ENCODE measurements at places on chromosomes 13 and 19.

DNA sequence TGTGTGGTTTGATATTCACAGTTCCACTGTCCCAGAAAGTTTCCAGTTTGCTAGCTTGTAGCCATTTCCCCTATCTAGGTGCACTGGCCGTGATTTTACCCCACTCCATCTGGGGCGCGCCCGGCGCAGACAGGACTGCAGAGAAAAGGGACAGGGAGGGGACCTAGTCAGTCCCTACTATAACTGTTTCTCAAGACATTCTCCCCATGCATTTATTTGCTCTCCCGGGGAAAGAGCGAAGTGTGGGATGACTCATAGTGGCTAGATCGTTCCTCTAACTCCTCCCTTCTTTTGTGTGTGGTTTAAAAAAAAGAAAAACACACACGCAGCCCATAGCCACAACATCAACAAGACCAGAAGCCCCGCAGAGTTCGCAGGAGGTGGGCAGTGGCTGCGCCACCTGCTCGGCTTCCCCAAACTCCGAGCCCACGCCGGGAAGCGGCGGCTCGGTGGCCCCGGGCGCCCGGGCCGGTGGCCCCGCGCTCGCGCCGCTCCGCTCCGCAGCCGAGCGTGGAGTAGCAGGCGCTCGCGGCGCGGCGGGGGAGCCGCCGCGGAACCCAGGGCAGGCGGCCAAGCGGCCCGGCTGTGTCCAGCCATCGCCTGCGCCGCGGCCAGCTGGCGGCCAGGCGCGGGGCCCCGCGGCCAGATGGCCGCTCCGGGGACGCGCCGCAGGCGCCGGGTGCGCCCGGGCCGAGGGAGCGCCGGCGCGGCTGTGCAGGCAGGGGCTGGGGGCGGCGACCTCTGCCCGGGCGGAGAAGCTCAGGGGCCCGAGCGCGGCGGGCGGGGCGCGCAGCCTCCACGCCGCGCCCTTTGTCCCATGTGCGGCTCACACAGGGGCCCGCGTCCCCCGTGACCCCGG lies 653 bp downstream of the TMTC4 start:
- DNase-seq, result no peak

DNA sequence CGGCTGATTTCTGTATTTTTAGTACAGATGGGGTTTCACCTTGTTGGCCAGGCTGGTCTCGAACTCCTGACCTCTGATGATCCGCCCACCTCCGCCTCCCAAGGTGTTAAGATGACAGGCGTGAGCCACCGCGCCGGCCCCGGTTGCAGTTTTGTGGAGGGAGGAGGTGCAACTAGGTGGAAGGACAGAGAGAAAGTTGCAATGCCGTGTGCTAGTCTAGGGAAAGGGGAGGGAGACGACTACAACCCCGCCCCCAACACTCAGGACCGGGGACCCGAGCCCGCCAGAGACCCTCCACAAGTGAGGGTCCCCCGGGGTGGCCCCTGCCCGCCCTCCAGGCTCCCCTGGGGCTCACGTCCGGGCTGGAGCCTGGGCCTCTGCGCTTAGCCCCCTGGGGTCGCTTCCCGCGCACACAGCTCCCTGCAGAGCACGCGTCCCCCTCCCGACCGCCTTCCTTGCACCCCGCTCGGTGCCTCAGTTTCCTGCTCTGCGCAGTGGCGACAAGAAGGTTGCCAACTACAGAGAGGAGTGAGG lies 1.2 kb upstream of the ARID3A start:
- peak; percentile 51 for DNase-seq

DNA sequence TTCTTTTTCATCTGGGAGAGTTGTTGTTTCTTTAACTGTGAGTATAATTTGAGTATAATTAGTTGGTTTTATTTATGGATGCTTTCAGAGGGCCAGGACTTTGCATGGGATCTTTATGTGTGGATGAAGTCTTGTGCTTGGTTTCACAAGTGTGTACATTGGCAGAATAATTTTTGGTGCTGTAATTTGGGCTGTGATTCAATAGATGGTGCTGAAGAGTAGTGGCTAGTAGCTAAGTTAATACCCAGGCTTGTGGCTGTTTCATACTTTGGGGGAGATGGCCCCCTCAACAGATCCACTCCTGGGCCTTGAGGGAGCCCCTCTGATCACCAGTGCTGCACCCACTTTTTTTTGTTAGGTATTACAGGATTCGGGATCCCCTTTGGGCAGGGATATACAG lies 1142.4 kb downstream of the SLITRK1 start:
- no peak for DNase-seq

- DNase-seq, result no peak
These were observed 13.0 kb upstream of the BICRA start for GRCh38 chr19:47595944-47596343.

DNA sequence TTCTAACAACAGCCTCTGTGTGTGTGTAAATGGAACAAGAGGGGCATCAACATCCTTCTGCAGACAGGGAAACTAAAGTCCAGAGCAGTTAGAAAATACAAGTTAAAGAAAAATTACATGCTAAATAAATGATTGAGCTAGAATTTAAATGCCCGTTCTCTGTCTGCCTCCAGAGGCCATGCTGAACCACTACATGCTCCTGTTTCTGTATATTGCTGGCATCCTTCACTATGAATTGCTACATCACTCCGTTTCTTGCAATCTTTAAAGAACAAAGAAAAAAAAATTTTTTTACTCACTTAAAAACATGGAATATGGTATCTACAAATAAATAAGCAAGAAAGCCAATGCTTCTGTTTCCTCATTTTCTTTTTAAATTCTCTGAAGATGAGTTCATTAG lies 47.9 kb downstream of the DCT start:
- DNase-seq, result no peak

DNA sequence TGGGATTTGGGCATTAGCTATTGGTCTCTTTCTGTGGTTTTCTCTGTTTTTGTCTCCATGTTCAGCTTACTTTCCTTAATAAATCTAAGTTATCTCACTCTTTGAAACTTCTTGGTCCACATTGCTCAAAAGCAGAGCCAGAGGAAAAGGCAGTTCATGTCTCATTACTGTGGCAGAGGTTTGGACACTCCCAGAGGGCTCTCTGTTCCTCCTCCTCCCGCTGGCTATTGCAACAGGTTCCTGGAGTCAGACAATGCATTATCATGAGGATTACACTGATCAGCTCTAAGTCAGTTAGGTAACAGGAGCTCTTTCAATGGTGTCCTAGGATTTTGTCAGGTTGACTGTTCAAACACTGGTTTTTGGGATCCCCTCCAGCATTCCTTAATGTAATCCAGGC lies 298.8 kb downstream of the NDFIP2 start:
- DNase-seq, result no peak

- peak; percentile 59 for DNase-seq
These were observed 58.0 kb downstream of the PIBF1 start for GRCh38 chr13:72839831-72840426.

DNA sequence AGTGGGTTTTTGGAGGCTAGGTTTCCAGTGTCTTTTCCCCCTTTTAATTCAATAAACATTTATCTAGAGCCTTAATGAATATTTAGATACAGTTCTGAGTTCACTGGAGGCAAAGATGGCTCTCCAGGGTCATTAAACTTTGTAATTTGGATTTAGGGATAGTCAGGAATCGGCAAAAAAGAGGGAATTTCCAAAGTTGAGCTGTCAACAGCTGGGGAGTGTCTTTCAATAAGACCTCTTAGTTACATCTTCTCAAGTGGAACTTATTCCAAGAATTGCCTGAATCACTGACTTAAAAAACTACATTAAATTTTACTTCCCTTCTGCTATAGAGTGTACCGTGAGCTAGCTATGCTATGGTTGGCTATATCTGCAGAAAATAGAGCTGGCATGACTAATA lies 2.0 kb downstream of the LRCH1 start:
- no peak for DNase-seq

- no peak for DNase-seq
These were observed 114.3 kb upstream of the SERP2 start for GRCh38 chr13:44259045-44260027.

- no peak for DNase-seq
These were observed 36.6 kb downstream of the KLF2 start for GRCh38 chr19:16361254-16361653.

DNA sequence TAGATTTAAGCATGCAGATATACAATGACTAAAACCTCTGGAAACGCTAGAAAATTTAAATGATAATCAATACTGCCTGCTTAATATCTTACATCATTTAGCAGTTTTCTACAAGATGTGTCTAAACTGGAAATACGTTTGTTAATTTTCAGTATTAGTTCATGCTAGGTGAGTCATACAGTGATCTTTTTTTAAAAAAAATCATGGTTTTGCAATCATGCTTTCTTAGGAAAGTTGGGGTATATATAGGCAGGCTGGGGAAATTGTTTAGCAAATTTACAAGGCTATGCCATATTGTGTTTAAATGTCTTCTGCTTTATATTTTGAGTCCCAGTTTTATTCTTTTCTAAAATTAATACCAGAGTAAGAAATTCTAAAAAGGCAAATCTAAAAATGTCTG lies 245.4 kb upstream of the SPRY2 start:
- DNase-seq, result no peak

DNA sequence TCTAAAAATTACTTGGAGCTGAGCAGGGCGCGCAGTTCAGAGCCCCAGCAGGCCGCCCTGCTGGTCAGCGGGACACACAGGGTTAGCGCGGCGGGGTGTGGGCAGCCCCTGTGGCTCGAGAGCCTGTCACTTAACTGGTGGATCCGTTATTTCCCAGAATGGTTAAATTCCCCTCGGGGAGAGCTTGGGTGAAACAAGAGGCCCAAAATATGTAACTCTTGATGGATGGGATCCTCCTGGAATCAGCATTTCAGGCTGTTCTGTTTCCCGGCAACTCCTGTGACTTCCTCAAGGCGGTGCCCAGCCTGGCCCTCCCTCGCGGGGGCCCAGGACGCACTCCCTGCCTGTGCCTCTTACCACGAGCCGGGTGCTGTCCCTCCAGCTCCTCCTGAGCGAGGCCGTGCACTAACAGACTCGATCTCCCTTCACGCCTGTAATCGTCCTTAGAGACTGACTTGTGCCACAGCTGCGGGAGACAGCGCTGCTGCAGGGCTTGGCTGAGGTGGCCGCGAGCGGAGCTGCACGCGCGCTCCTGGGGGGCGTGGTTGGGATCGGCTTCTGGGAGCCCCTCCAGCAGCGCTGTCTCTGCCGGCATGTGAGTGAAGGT lies 9.7 kb downstream of the PTBP1 start:
- no peak for DNase-seq

DNA sequence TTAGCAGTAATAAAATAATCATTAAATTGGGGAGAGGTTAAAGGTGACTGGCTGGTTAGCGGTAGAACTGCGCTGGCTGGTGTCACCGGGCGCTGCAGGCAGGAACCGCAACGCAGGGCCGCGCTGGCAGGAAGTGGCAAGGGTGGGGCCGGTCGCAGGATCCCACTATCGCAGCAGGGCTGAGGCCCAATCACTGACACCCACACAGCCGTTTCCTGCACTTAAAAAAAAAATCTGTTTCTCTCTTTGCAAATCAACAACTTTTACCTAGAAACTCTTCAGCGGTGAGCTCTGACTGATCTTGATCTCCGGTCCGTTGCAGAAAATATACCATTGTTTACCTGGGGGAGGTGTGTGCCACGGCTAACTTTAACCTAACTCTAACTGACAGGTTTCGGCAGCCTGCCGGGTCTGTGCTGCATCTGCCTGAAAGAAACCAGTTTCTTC lies 46.9 kb downstream of the KLF2 start:
- DNase-seq, result peak; percentile 84

GRCh38 chr13:32581177-32581786 lies 5.0 kb upstream of the PDS5B start:
- no peak for DNase-seq

DNA sequence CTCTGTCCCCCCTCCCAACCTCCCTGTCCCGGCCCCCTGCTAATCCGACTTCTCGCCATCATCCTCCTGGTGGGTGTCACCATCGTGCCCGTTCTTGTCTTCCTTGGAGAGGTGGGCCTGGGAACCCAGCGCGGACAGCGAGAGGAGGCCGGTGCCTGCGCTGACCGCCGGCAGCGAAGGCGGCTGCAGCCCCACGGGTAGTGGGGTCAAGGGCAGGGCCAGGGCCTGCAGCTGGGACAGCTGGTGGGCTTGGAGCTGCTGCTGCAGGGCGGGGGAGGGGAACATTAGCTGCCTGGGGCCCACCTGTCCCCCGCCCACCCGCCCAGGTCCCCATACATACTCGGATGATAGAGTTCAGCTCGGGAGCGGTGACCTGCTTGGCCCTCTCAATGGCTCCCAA lies 8.5 kb downstream of the TLE5 start:
- no peak for DNase-seq

DNA sequence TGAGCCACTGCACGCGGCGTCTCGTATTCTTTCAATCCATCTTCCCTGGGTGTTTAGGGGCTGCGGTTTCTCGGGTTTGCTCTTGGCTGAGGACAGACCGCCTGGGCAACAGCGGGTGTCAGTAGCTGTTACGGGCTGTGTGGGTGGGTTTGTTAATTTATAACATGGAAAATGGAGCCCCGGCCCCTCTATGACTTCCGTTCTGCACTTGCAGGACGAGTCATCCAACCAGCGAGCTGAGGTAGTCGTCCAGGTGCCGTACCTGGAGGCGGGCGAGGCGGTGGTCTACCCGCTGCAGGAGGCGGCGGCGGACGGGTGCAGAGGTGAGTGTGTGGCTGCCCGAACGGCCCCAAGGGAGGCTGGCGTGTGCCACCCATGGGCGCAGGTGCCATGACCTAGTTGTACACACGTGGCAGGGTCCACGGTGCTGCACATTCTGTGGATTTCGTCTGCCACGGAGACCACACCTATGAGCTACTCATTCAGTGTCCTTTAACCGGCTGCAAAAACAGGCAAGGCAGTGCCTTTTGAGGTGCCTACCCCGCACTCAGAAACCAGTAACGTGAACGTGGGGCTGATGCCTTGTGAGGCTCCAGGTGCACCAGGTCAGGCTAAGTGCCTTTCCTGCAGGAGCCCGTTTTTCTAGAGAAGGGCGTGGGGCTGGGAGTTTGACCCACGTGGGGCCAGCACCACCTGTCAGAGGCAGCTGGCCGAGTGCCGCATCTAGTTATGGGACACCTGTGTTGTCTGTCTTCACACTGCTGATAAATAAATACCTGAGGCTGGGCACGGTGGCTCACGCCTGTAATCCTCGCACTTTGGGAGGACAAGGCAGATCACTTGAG lies 10.9 kb downstream of the POLR2E start:
- no peak for DNase-seq

DNA sequence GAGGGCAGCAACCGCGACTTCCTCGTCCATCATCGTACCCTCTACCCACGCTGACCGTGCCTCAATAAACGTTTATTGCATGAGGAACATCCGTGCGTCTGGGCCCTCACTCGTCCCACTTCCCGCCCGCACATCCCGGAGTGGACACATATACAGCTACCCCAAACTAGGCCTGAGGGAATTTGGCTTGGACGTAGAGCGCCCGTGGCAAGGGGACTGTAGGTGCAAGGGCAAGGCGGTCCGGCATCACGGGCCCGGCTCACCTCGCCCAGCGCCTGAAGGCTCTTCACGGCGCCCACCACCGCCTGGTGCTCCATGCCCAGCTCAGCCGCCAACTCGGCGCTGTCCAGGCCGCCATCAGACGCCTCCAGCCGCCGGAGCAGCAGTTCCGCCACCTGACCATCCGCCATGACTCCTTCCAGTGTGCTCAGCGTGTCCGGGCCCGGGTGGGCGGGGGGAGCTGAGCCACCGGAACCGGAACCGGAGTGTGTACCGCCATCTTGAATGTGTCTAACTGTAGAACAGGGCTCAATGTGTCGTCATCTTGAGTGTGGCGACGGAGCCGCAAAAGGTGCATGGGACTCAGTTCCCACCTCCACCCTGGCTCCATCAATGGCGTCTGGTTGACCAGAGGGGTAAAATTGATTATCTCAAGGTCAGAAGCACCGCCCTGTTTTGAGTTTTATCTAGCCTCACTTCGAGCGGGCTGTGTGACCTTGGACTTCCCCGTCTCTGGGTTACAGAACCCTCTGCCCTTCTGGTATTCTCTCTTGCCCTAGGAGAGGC lies at the start of gene FARSA:
TSS of gene FARSA (minus strand) at position 425 of the 786 bp plus-strand sequence. CDS start at position 410, 15 bp downstream.
- DNase-seq, result peak; percentile 94

- DNase-seq, result no peak
These were observed 9.7 kb downstream of the FUT2 start for GRCh38 chr19:48705431-48705830.

GRCh38 chr19:7853770-7854128 lies 20.4 kb downstream of the PRR36 start:
- DNase-seq, result no peak
